Fibroblast of skin of left biceps (primary cell): ENCODE measurements at places on chromosomes 11 and 22.

DNA sequence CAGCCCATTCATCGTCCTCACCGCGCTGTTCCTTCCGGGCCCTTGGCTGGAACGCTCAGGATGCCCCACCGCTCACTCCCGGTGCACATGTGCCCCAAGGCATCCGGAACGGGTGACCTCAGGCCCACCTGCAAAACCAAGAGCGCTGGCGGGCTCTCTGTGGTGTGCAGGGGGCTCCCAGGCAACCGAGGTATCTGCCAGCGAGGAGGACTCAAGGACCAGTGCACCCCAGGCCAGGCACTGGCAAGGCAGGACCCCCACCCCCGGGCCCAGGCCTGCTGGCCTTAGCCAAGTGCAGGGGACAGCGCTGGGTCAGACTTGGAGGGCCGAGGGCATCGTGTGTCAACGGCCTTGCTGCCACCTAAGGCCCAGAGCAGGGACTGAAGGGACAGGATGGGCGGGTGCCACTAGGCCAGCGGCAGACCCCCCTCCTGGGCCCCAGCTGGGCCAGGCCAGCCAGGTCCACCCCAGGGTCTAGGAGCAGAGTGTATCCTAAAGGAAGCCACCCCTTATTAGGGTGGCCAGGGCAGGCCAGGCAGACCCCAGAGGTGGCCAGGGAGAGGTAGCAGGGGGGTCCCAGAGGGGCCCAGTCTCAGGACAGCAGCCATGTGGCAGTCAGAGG is 8.5 kb downstream of the TNNT3 start:
- no peak for DNase-seq

- no peak for DNase-seq
Observed at GRCh38 chr11:117649296-117650055, 147.5 kb downstream of the DSCAML1 start.

- no peak for DNase-seq
Observed at GRCh38 chr11:29782447-29782846, 234.4 kb downstream of the KCNA4 start.

- DNase-seq = no peak
Observed at GRCh38 chr11:8219257-8220021, 44.2 kb downstream of the LMO1 start.

- DNase-seq = no peak
Observed at GRCh38 chr22:41216984-41217383, 11.9 kb downstream of the L3MBTL2 start.

GRCh38 chr22:49928185-49928495 is 9.7 kb downstream of the CRELD2 start:
- DNase-seq = no peak

DNA sequence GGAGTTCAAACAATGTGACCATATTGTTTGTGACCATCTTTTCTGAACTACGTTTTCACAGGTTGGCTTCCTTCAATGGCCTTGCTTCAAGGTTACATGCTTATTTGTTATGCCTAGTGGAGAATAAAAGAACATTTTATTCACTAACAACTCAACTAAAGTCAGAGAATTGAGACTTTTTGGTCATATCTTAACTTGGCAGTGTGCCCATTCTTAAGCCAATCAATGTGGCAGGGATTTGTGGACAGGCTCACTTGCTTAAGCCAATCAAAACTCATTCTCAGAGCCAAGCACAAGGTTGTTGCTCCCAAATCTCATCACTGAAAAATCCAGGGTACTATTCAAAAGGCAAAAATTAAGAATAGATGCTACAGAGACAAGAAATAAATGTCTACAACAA is 455.8 kb upstream of the FAT3 start:
- DNase-seq = no peak

DNA sequence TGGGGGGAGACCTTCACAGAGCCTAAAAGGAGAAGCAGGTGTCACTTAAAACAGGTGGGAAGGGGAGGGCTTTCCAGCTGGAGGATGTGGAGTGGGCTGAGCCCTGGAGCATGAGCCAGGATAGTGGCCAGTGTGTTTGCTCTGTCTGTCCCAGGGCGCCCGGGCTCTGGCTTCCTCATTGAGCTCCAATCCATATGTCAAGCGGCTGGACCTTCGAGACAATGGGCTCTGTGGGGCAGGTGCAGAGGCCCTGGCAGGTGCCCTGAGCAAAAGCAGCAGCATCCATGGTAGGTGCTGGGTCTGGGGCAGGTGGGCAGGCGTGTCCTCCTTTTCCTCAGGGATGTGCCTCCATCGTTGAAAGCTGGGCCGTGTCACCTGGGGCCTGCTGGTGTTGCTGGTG is 2.0 kb downstream of the LRRC74B start:
- DNase-seq = no peak

- DNase-seq = no peak
Observed at GRCh38 chr11:121334973-121335710, 42.6 kb downstream of the SC5D start.

GRCh38 chr11:2587976-2588748 is 111.6 kb downstream of the KCNQ1OT1 start:
- DNase-seq = no peak

DNA sequence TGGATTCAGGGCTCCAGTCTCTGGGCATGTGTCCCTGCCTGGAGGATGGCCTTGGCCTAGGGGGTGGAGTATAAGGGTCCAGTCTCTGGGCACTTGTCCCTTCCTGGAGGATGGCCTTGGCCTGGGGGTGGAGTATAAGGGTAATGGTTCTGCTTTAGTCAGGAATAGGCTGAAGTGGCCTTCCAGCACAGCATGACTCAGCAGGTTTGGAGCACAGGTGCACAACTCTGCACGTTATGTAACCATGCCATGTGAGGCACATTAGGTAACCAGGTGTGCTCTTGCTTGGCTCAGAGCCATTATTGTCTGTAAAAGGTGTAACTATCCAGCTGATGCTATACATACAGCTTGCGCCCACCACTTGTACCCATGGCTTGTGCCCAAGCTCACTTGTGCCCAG is 48.4 kb upstream of the POLD3 start:
- DNase-seq = no peak

DNA sequence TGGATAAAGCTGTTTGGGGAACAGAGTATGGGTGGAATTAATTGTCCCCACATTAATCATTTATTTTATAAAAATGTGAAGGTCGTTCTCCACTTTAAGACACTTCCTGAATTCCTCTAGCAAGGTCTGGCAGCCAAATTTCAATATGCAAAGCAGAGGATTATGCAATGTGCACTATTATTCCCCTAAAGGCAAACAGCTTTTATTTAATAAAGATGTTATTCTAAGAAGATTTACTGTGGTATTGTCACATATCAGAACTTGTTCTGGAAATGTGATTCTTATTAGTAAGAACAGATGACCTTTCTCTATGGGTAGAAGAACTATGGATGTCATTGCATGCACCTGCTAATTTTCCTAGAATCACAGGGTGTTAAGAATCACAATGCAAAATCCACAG is 1128.8 kb upstream of the CCDC90B start:
- no peak for DNase-seq

GRCh38 chr11:44946263-44946662 is 4.4 kb downstream of the TP53I11 start:
- DNase-seq = no peak

DNA sequence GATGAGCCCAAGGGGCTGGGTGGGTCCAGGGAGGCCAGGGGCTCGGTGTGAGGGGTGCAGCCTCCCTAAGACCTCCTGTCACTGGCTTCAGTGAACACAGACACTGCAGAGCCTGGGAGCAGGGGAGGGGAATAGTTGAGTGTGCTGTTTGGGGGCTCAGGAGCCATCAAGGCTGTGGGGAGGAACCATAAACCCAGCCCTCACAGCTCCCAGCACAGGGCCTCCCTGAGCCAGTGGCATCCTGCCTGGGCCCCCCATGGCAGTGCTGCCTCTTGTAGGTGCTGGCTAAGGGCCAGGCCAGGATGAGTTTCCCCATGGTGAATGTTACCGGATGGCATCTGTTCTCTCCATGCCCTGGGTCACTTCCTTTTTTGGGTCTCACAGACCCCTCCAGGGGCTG is 25.5 kb downstream of the KCNJ5 start:
- DNase-seq = no peak
